ENCODE measurements at places on chromosomes 6 and 20.
A peak's percentile ranks its signal among the peaks of the same experiment; 100 is the strongest.

DNA sequence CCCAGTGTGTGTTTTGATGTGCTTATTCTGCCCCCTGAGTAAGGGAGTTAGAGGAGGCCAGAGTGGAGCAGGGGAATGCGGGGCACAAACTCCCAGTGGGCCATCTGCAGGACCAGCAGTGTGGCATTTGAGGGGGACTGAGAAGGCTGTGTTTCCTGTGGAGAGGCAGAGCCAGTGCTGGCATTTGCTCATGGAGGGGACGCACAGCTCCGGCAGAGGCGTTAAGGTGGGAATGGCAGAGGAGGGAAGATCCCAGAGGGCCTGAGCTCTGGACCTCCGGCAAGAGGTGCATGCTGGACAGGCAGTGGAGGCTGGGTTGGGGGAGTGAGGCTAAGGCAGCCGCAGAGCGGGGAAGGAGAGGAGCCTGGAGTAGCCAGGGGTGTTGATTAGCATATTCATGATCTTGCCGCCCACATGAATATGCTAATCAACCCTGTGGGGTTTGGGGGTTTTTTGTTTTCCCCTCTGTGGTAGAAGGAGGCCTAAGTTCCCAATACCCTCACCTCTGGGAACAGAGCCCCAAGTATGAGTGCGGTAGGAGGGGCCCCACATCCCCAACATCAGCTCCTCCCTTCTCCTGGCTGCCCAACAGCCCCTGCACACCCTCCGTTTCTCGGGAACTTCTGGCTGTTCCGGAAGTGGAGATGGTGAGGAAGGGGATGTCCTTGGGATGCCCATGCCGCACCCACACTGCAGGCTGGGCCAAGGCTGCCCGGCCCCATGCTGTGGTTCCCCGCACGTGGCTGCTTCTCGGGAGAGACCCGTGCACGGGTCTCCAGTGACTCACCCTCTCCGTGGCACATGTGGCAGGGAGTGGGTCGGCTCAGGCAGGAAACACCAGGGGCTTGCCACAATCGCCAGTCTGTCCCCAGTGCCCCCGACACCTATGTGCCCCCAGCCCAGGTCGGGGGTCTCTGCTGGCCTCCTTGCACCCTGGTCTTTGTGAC lies 33.8 kb downstream of the DLGAP4 start:
- DNase-seq, result no peak

- DNase-seq, result no peak
Measured at GRCh38 chr6:73694711-73695411, 1.1 kb upstream of the CD109 start.

DNA sequence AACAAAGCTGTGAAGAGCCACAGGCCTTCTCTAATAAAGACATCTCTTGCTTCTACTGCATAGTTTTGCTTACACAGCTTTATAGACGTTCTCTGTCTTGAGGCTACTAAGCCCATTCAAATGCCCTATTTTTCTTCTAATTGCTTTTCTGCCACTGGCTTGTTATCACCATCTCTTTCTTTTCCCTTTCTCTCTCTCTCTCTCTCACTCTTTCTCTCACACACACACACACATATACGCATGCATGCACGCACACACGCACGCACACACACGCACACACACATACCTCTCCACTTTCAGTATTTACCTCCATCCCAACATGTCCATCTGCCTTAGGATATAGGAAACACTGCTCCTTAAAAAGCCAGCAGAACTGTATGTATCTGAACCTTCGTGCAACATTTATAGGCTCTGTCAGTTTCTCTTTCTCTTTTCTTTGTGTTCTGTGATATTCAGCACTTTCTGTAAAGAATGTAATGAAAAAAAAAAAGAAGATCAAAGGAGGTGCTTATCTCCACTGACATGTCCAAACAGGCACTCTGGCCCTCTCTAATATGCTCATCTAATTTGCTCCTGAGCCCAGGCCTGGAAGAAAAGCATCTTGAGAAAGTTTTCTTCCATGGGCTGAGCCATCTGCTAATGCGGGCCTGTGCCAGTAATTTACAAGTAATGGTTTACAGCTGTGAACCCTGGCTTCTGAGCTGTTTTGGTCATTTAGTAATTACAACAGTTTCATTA lies 1046.7 kb upstream of the MAP3K7 start:
- DNase-seq, result no peak

DNA sequence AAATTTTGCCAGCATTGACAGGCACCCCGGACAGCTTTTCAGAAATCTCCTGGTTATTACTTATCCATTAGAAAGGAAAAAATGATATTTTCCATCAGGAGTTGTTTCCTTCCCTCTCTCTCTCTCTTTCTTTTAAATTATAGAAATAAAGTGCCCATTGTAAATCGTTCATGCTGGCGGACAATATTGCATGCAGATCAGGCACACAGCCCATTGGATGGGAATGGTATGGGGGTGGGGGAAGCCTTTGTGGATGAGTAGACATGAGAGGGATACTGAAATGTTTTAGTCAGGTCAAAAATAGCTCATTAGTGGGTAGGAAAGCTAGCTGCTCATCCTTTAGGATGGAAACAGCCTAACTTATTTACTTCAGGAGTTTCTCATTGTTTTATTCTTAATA lies 764.9 kb upstream of the MMS22L start:
- no peak for DNase-seq

GRCh38 chr6:163318071-163318786 lies 96.3 kb upstream of the QKI start:
- DNase-seq, result no peak

GRCh38 chr6:54043360-54043759 lies 67.9 kb upstream of the MLIP start:
- DNase-seq, result no peak

DNA sequence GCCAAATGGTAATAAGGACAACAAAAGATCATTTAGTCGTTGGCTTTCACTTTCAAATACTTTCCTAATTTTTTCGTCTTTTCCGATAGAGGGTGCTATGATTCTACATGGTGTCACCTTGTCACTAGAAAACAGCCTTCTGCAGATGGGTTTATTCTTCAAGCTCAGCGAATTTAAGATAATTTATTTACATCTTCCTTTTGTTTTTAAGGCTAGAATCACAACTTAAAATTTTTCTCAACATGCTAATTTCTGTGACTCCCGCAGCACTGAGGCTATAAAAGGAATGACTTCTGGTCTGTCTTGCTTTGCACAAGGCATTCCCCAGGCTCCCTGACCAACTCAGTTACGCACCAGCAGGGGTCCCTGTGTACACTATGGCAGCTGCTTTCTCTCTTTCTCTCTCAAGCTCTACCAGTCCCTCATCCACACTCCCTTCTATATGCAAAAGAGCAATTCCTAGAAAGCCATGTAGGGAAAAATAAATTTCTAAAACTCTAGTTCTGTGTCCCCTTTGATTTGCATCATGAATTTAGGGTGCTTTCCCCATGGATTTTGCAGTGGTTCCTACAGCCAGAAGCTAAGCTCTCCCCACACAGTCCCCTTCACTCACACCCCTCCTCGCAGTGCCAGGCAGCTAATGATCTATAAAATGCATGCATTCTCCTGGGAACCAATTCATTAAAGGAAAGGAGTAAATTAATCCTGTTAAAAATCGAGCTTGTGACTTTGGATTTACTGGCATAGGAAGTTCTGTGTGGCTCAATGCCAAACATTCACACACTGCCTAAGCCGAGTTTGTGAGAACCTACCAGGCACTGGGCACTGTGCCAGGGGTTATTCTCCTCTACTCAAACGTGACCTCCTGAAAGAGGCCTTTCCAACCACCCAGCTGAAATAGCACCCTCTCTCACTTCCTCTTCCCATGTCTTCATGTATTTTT lies 74.5 kb downstream of the DCDC2 start:
- peak; percentile 75 for DNase-seq

GRCh38 chr6:142429195-142429594 lies 127.4 kb downstream of the ADGRG6 start:
- DNase-seq, result peak; percentile 1

DNA sequence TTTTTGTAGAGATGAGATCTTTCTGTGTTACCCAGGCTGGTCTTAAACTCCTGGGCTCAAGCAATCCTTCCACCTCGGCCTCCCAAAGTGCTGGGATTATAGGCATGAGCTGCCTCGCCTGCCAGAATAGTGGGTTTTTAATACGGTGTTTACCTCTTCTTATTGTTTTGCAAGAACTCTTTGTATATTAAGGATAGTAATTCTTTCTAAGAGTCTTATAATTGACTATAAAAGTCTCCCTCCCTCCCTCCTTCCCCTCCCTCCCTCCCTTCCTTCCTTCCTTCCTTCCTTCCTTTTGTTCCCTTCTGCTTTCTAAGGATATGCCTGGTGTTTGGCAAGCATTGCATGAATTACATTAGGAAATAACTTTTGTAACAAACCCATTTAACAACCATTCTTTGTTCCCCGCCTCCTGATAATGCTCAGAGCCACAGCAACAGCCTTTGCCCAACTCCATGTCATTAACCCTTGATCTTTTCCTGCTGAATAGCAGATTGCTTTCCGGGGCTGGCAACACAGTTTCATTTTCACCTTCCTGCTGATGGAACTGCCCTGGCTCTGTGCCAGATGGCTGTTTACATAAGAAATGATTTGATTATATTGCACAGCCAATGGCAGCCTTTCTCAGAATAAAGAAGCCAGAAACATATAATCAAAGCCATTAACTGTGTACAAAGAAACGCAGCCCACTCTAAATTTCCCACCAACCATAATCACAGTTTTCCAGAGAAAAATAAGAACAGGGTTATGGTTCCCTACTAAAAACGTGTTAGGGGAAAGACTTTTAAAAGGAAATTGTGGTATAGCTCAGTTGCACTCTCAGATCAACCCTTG lies 143.7 kb upstream of the PTPN1 start:
- peak; percentile 95 for DNase-seq

DNA sequence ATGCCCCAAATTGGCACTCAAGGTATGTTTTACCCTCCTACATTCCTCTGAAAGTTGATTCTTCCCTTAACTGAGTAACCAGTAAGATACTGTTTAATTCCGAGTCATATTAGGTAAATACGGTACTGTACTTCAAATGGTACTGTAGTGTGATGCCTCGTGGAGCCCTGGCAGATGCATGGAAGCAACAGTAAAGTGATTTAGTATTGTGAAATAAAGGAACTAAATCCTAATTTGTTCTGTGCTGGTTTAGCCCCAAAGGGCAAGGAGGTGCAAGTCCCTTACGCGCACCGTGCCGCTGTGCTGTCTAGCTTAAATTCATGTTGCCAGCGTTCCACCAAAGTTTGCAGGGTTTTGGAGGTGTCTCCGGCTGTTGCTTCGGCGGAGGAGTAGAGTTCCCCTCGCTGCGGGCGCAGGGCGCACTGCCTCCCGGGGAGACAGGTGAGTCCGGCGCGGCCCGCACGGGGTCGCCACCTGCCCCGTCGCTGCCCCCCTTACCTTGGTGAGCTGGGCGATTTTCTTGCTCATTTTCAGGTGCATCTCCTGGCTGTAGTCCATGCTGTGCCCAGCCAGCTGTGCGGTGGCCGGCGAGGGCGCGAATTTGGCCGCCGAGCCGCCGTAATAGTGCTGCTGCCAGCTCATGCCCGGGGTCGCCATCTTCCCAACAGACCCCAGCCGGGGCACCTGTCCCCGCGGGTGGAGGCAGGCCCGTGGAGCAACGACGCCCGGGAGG lies 655 bp downstream of the FAM184A start:
- DNase-seq, result peak; percentile 35

DNA sequence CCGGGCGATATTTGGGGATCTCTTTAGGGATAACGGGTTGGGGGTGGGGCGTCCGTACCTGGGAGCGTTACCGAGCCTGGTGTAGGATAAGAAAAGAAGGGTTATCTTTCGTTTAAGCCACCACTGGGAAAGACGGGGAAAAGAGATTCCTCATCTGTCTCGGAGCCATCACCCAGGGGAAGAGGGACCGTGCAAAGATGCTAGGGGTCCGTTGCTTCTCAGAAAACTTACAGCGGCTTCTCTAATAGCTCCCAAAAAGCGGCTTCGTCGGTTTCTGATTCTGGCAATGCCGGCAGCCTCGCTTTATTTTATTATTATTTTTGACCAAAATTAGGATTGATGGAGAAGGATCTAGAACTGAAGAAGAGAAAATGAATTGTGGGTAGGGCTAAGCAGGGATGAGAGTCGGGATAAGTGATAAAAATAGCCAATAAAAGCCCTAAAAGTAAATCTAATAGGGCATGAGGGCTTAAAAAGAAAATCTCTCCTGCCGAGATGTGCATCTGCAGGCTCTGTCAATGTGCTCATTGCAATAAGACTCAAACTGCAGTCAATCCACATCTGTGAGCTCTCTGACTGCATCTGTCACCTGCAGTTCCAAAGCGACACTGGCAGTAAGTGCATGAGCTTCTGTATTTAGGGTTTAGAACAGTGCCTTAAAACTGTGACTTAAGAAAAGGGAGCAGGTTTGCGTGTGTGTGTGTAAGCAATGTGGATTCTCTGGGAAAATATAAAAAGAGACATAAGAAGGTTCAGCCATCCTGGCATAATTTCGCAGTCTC lies 801 bp downstream of the TBPL1 start:
- DNase-seq, result no peak

All from NCI-H2081 (cell line).